Activated CD8-positive, alpha-beta memory T cell treated with anti-CD3 and anti-CD28 coated beads, Interleukin-2, amount 10 ng/mL, durations not matched to agents 7 days and 5 days (primary cell): ENCODE measurements at places on chromosomes 5 and 9. TPM values are rescaled to one million over a fixed set of nuclear protein-coding genes. Genes with fewer than 3 reads are reported as not detected.
A peak's percentile ranks its signal among the peaks of the same experiment; 100 is the strongest.

DNA sequence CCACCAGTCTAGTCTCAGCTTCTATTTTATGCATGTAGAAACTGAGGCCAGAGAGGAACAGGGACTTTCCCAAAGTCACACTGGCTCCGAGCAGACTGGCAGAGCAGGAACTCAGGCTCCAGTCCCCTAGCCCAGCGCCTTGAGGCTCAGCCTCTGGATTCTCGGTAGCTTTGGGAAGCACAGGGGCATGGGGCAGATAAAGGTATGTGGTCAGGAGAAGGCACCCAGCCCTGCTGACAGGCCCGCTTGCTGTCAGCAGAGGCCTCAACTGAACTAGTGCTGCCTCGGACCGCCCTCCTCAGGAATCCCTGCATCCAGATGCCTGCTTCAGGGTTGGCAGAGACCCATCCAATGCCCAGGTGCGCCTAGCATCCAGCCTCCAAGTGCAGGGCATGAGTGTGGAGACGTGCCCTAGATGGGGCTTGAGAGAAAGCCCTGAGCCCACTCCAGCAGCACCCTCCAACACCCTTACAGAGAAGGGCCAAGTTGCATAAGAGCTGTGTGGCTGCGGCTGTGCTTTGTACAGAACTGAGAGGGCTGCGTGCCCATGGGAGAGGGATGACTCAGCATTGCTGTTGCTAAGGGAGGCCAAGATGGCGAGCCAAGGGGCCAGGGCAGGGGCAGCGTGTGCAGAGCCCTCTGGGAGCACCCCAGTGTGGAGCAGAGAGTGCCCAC, 168.6 kb downstream of the MACROH2A1 start:
- no peak for DNase-seq
- H3K36me3 ChIP-seq = no peaks in the 10 kb centered on the region
- no peak overlapping the region for H3K4me3 ChIP-seq
- H3K27me3 ChIP-seq = peaks cover 23% of the 10 kb centered on the region

SLC6A18 gene
- not detected for total RNA-seq

- H3K27ac ChIP-seq = no peak overlapping the region
- H3K27me3 ChIP-seq = peaks cover 10% of the 10 kb centered on the region
- peaks cover 18% of the 10 kb centered on the region for H3K4me1 ChIP-seq
- H3K4me3 ChIP-seq = peak overlapping the region; percentile 25
- no peak for DNase-seq
These were observed 1.7 kb upstream of the ABL1 start for GRCh38 chr9:130833031-130833990.

GRCh38 chr5:76999451-76999850, 30.8 kb upstream of the AGGF1 start:
- peaks cover 47% of the 10 kb centered on the region for H3K27me3 ChIP-seq
- H3K36me3 ChIP-seq = no peaks in the 10 kb centered on the region
- H3K4me1 ChIP-seq = peaks cover 2% of the 10 kb centered on the region
- no peak overlapping the region for H3K4me3 ChIP-seq
- DNase-seq = no peak
- no peak overlapping the region for H3K27ac ChIP-seq

LRRTM2 gene
- total RNA-seq = not detected

DNA sequence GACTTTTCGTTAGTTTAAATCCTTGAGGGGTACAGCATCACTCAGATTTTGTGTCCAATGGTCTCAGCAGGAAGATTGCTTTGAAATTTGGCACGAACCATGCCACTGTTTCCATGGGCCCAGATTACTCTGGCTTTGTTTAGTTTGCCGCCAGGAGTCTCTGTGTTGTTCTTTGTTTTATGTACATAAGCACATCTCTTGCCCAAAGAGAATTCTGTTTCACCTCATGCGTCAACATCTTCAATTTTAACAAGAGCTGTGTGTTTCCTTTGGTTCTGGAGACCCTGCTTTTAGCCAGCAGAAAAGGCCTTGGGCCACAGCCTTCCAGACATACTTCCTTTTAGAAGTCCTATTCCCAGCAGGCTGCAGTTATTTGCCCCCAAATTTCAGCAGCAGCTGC, 62.4 kb downstream of the TNPO1 start:
- H3K36me3 ChIP-seq = peaks cover 50% of the 10 kb centered on the region
- H3K4me3 ChIP-seq = no peak overlapping the region
- peaks cover 14% of the 10 kb centered on the region for H3K4me1 ChIP-seq
- H3K27ac ChIP-seq = no peak overlapping the region

DNA sequence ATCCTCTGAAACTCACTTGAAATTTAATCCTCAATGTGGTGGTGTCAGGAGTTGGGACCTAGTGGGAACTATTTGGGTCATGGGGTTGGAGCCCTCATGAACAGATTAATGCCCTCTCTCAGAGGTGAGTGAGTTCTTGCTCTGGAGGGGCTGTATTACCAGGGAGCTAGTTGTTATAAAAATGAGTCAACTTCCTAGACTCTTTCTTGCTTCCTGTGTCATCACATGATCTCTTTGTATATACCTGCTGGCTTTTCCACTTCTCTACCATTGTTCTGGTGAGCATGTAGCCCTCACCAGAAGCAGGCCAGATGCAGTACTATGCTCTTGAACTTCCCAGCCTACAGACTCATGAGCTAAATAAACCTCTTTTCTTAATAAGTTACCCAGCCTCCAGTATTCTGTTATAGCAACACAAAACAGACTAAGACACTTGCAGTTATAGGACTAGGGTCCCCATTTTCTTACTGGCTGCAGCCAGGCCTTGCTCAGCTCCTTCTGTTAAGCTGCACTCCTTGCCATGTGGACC, 127.5 kb downstream of the SUSD1 start:
- H3K36me3 ChIP-seq = peaks cover 43% of the 10 kb centered on the region
- no peak for DNase-seq
- no peak overlapping the region for H3K4me3 ChIP-seq
- H3K27me3 ChIP-seq = peaks cover 4% of the 10 kb centered on the region
- H3K27ac ChIP-seq = no peak overlapping the region

DNA sequence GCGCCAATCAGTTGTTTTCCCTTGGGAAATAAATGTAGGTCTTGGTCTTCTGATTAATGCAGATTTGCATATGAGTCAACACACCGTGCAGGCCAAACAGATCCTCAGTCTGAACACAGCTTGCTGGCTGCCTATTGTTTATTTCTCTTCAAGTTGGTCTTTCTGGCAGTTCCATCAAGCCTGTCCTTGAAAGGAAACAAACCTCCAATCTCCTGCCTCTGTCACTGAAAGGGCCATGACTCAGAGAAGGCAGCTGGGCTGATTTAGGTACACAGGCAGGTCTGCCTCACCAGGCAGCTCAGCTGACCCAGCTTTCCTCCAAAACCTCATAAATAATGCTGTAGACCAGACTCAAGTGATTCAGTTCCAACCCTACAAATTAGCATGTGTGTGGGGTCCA, 175.9 kb downstream of the MAN2A1 start:
- no peak overlapping the region for H3K27ac ChIP-seq
- DNase-seq = no peak
- no peak overlapping the region for H3K4me3 ChIP-seq
- peaks cover 33% of the 10 kb centered on the region for H3K36me3 ChIP-seq
- H3K27me3 ChIP-seq = no peaks in the 10 kb centered on the region

DNA sequence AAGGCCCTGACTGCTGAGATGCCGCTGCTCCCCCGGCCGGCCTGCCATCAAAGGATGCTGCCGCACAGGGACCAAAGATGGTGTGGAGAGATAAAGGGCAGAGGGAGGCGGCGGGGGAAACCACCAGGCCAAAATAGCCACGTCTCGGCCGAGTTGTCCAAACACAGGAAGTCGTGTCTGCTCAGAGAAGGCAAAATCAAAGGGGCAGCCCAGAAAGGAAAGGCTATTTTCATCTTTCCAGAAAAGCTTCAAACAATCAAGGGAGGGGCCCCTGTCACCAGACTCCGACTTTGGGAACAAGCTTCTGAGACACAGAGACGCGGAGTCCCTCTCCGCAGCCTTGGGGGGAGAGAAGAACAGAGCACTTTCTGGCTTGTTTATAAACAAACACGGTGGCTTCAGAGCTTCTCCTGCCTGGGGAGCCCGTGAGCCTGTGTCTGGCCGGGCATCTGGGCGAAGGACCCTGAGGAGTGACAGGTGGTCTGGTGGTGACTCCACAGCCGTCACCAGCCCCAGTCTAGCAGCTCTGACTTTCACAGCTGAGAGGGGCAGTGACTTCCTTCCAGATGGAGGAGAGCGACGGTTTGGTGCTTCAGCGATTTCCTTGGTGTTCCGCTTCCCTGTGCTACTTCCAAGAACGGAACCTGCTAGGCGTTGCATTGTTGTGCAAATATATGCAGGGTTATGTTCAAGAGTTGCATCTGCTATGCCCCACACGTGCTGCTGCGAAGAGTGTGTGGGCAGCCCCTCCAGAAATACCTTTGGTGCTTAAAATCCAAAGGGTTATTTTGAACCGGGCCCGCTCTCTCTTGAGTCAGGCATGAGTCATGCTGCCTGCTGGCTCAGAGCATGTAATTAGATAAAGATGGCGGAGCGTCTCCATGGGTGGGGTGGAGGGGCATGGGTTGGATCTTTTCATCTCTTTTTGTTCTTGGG, 24.0 kb downstream of the ADAMTSL2 start:
- no peaks in the 10 kb centered on the region for H3K36me3 ChIP-seq
- H3K4me1 ChIP-seq = peaks cover 6% of the 10 kb centered on the region
- peaks cover 12% of the 10 kb centered on the region for H3K27me3 ChIP-seq
- no peak overlapping the region for H3K27ac ChIP-seq

PITX1 gene
- not detected for total RNA-seq

SLCO6A1 gene
- total RNA-seq = not detected

- no peak overlapping the region for H3K27ac ChIP-seq
- no peaks in the 10 kb centered on the region for H3K4me1 ChIP-seq
- no peak overlapping the region for H3K4me3 ChIP-seq
These were observed 147.8 kb upstream of the RAPGEF1 start for GRCh38 chr9:131887680-131888079.

GRCh38 chr9:26058111-26058895, 380.1 kb upstream of the TUSC1 start:
- no peak overlapping the region for H3K4me3 ChIP-seq
- H3K27me3 ChIP-seq = no peaks in the 10 kb centered on the region
- H3K4me1 ChIP-seq = no peaks in the 10 kb centered on the region
- H3K27ac ChIP-seq = no peak overlapping the region
- H3K36me3 ChIP-seq = no peaks in the 10 kb centered on the region

DNA sequence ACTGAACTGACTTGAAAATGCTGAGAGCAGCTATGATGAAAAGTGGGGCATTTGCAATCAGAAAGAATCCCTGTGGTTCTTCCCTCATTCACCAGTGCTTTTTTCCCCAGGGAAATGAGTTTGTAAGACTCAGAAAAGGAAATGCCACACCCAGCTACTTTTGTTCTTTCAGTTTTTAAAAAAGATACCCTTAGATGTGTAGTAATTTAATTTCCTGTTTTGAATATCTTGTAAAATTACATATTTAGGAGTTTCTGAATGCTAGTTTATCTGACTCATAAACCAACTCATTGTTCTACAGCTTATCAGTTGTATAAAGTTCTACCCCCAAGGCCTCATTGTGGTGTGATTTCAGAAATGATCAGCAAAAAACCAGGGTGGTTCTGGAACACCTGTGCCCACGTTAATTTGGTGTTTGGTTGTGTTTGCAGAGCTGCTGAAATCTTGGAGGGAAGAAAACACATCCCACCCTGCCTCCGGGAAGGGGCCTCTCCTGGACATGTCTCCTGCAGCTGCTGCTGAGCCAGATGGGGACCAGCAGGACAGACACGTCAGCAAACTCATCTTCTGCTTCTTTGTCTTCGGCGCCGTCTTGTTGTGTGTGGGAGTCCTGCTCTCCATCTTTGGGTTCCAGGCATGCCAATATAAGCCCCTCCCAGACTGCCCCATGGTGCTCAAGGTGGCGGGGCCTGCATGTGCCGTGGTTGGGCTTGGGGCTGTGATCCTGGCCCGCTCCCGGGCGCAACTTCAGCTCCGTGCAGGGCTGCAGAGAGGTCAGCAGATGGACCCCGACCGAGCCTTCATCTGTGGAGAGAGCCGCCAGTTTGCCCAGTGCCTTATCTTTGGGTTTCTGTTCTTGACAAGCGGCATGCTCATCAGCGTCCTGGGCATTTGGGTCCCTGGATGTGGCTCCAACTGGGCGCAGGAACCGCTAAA, 2.8 kb downstream of the TMEM171 start:
- no peak overlapping the region for H3K4me3 ChIP-seq
- peaks cover 10% of the 10 kb centered on the region for H3K4me1 ChIP-seq
- no peaks in the 10 kb centered on the region for H3K36me3 ChIP-seq
- H3K27me3 ChIP-seq = peaks cover 77% of the 10 kb centered on the region
- DNase-seq = peak; percentile 23

DNA sequence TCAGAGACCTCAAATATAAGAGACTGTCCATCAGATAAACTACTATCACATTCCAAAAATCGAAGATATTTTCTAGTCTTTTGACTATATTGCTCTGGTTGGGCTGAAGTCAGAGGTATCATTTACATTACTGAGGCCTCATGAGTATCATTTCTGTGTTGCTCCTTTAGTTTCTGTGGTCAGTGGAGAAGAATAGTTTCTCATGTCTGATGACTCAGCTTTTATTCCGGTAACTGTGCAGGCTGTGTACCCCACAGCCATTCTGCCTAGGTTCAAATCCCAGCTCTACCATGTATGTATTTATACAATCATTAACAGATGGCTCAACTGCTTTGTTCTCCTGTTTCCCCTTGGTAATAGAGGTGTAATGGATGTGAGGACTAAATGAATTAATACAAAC, 179.3 kb downstream of the ALDH1A1 start:
- no peaks in the 10 kb centered on the region for H3K36me3 ChIP-seq
- H3K4me1 ChIP-seq = no peaks in the 10 kb centered on the region
- no peak overlapping the region for H3K4me3 ChIP-seq
- no peaks in the 10 kb centered on the region for H3K27me3 ChIP-seq
- DNase-seq = no peak

- no peak within 1 kb of the TSS for H3K27ac ChIP-seq
- peaks cover 23% of the 10 kb centered on the region for H3K4me1 ChIP-seq
- peaks cover 64% of the 10 kb centered on the region for H3K27me3 ChIP-seq
- peak; percentile 58 for DNase-seq
- H3K36me3 ChIP-seq = no peaks in the 10 kb centered on the region
These were observed at the start of gene GLDC for GRCh38 chr9:6645355-6646292. TSS of gene GLDC (minus strand) at chr9:6645729. CDS start at chr9:6645499, 230 bp downstream.

- no peak overlapping the region for H3K4me3 ChIP-seq
- no peak for DNase-seq
- H3K36me3 ChIP-seq = no peaks in the 10 kb centered on the region
- H3K27ac ChIP-seq = no peak overlapping the region
- H3K27me3 ChIP-seq = peaks cover 77% of the 10 kb centered on the region
- no peaks in the 10 kb centered on the region for H3K4me1 ChIP-seq
These were observed 49.2 kb downstream of the EBF1 start for GRCh38 chr5:159050316-159051143.

GRCh38 chr9:109586993-109587392, 88.9 kb upstream of the PTPN3 start:
- no peak for DNase-seq
- H3K27ac ChIP-seq = no peak overlapping the region
- no peak overlapping the region for H3K4me3 ChIP-seq
- H3K36me3 ChIP-seq = no peaks in the 10 kb centered on the region
- no peaks in the 10 kb centered on the region for H3K4me1 ChIP-seq
- no peaks in the 10 kb centered on the region for H3K27me3 ChIP-seq

DNA sequence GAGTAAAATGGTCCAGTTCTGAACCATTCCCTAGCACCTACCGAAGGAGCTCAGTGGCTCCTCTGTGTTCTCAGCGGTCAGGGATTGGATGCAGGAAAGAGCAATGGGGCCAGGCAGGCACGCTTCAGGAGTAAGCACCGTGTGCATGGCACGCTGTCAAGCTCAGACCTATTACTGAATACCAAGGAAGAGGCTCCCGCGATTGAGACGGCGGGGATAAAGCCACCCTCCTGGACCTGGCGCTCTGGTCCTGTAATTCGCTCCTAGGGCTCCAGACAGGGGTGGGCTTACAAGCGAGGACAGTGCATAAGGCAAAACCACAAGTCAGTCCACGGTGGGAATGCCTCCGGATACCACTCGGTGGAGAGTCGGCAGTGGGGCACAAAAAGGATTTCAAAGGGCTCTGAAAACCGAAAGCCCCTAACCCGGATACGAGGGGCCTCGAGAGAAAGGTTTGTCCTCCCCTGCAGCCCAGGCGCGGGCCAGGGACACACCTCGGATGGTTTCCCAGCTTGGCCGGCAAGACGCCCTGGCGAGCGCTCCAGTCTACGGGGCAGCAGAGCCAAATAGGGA, 988 bp downstream of the OXCT1 start:
- peaks cover 58% of the 10 kb centered on the region for H3K4me1 ChIP-seq
- H3K27me3 ChIP-seq = no peaks in the 10 kb centered on the region

CNTNAP3B gene
- total RNA-seq = not detected
